ENCODE measurements at places on chromosomes 2 and 18.

DNA sequence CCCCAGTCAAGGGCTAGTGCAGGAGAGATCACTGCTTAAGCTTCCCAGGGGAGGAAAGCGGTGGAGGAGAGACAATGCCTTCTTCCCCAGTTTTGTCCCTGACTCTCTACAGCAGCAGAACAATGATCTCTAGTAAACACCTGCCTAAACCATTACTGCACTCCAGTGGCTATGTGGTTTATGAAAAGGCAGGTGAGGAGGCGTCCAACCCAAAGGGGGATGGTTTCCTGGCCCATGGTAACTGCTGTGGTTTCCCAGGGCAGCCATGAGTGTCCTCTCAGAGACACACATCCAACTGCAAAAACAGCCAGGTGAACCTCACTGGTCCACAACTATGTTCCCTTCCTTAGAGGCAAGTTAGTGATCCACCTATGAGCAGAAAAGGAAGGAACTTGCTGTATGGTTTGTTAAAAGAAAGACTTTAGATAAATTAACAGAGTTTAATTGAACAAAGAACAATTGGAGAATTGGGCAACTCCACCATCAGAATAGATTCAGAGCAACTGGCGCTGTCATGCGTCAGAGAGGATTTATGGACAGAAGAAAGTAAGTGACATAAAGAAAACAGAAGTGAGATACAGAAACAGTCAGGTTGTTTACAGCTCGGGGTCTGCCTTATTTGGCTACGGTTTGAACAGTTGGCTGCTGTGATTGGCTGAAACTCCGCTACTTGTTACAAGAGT lies 4.8 kb upstream of the TTC39C start:
- DNase-seq, result no peak

GRCh38 chr2:58042486-58042970 lies 4.1 kb upstream of the VRK2 start:
- DNase-seq, result peak; percentile 68

DNA sequence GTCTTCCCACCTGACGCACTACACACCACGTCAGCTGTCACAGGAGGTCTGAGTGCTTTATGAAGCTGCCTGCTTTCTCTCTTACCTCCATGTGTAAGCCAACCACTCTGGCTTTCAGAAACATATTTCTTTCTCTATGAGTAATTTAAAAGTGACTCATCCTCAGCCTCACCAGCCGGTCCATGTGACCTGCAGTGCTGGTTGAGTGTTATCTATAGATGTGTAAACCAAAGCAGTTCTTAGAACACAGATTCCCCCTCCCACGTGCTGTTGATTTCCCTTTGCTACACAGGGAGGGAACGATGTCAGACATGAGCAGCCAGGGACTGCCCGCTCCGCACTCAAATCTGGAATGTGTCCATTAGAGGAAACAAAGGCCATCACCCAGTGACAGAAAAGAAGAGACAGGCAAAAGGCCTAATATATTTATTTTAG lies 157.8 kb downstream of the BCL2 start:
- peak; percentile 75 for DNase-seq

DNA sequence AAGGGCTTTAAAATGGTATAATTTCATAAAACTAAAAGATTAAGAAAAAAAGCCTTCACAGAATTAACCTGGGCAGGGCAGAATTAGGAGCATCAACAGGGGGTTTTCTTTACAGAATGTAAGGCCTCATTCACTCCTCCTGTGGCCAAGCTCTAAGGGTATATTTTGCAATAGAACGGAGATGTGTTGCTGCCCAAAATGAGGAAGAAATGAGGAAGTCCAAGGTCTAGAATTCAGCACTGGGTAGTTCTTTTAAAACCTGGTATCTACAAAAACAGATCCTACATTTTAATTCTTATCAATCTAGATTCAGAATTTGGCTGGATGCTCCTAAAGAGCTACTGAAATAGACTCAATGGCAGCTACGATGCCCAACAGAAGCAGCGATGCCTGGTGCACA lies 101.8 kb downstream of the AKAIN1 start:
- DNase-seq, result no peak

- peak; percentile 74 for DNase-seq
These were observed 44.1 kb downstream of the TRAPPC12 start for GRCh38 chr2:3423492-3424170.

- DNase-seq, result no peak
These were observed 585.7 kb upstream of the GCFC2 start for GRCh38 chr2:76296438-76296837.

DNA sequence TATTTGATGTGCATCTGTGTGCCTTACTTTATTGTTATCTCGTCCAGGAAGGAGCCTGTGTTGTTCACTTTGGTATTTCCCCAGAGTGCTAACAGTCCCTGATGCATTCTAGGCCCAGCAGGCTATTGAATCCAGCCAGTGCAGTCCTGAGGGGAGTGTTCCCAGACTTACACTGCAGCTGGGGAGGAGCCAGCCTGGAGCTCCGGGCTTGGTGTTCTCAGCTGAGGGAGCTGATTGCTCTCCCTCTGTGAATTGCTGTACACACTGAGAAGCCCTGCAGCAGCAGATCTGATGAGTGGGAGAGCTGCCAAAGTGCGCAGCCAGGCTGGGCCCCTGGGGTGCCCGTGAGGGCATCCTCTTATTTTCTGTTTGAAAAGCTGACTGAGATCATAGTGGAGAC lies 159.2 kb downstream of the GALNT3 start:
- DNase-seq, result no peak

GRCh38 chr2:160294339-160294803 lies 94.3 kb upstream of the ITGB6 start:
- no peak for DNase-seq

DNA sequence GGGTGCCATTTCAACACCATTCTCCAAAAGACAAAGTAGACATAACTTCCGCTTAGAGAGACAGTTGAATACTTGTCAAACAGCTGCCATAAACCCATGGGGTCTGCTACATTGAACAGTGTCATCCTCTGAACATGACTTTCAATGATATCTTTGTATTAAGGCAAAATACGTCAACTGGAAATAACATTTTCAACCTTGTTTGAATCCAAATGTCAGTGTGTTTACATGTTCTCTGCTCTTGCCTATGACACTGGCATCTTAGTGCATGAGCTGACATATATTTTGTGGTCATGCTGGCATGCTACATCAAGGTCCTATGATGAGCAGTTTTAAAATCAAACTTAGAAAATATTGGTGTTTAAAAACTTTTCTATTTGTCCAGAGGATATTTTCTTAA lies 1548.1 kb upstream of the LRRTM1 start:
- no peak for DNase-seq

GRCh38 chr2:111667542-111668273 lies 216.3 kb downstream of the ANAPC1 start:
- peak; percentile 56 for DNase-seq
